ENCODE measurements at places on chromosomes 11 and 22. TPM values are rescaled to one million over a fixed set of nuclear protein-coding genes. Genes with fewer than 3 reads are reported as not detected.

Gene HMOX1
- 86.6 TPM for total RNA-seq

Gene YPEL4
- total RNA-seq: 0.17 TPM

Gene KRTAP5-2
- total RNA-seq: not detected

Gene SLC1A2
- 2.9 TPM for total RNA-seq

Gene SOX10
- not detected for total RNA-seq

Gene SRPRA
- 160 TPM for total RNA-seq

Gene DEUP1
- not detected for total RNA-seq
